Spinal cord (tissue), 10 donors: ENCODE measurements at places on chromosomes 11 and 22. TPM values are rescaled to one million over a fixed set of nuclear protein-coding genes. Genes with fewer than 3 reads are reported as not detected.

- no peak for DNase-seq
Measured at GRCh38 chr11:100870138-100870537, 183.1 kb downstream of the ARHGAP42 start.

DDIAS gene
- 2.7 TPM for polyA plus RNA-seq

APOL3 gene
- polyA plus RNA-seq = 5.7 TPM

DNA sequence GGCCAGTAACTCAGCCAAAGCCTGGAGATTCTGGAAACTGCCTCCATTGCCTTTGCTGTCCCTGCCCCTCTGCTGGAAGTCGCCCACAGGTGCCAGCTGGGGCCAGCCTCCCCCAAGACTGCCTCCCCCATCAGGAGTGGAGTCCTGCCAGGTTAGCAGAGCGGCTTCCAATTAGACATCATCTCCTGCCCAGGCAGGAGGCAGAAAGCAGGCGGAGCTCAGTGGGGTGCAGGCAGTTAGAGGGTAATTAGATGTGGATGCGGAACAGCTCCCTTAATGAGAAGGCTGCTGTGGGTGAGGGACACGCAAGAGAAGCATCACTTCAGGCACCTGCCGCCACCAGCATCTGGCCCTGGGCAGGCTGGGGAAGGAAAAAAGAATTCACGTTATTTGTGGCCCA lies 90.9 kb upstream of the TP53I11 start:
- DNase-seq = peak; percentile 75

DNA sequence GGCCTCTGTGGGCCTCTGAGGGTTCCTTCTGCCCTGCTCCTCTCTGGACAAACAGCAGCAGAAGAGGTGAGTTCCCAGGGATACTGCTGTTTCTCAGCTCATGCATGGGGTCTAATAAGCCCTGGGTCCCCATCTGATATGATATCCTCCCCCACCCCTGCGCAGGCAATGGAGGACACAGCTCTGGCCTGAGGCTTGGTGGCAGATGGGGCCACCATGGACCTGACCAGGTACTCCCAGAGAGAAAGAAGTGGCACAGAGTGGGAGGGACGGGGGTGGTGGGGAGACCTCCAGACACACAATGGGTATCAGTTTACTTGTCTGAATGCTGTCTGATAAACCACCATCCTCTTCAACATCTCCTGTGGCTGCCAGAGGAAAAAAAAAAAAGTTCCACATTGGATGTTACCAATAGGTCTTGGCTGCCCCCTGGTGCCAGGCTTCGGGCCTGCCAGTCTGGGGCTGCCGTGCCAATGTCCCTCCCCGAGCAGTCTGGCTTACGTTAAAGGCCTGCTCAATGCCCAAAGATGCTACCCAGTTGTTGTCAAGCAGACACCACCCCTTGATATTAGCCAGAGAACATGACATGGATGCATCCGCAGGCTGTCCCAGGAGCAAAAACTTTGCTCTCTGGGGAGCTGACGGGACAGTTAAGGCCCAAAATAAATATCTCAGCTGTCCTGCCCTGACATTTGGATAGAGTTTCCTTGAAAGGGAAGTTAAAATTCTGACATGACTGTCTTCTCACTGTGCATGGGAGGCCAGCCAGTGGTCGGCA lies 27.9 kb upstream of the ABCC8 start:
- no peak for DNase-seq

DNA sequence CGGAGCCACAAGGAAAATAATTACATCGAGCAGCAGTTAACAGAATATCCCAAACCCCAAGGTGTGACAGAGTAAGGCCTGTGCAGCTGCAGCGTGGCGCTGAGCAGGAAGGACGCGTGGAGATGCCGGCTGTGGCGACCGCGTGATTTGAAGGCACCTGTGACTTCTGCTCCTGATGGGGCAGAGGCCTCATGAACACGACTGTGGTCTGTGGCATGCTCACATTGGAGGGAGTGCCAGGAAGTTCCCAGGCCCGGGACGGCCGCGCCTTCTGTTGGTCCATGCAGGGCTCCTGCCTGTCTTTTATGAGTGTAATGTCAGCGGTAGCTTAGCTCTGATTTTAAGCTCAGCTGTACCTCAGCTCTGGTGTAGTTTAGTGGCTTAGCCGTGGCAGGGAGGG lies 50.4 kb downstream of the TPCN2 start:
- DNase-seq = no peak

DNA sequence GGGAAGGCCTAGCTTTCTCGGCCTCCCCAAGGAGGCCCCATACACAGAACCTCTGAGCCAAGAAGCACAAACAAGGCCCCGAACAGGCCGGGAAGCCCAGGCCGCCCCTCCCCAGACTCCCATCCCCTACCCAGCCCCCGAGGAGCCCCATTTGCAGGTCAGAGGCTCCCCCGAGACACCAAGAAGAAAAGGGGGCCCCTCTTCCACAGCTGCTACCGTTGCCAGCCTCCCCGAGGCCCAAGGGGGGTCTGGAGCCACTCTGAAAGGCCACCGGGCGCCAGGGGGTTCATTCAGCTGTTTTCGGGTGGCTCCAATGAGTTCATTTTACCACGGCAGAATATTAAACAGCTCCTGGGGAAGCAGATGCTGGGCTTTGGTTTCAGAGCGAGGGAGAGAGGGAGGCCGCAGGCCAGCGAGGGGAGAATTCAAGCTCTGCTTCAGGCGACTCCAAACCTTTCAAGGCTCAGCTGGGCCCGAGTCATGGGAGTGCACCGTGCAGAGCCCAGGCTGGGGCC lies 28.5 kb downstream of the MN1 start:
- DNase-seq = peak; percentile 88

DNA sequence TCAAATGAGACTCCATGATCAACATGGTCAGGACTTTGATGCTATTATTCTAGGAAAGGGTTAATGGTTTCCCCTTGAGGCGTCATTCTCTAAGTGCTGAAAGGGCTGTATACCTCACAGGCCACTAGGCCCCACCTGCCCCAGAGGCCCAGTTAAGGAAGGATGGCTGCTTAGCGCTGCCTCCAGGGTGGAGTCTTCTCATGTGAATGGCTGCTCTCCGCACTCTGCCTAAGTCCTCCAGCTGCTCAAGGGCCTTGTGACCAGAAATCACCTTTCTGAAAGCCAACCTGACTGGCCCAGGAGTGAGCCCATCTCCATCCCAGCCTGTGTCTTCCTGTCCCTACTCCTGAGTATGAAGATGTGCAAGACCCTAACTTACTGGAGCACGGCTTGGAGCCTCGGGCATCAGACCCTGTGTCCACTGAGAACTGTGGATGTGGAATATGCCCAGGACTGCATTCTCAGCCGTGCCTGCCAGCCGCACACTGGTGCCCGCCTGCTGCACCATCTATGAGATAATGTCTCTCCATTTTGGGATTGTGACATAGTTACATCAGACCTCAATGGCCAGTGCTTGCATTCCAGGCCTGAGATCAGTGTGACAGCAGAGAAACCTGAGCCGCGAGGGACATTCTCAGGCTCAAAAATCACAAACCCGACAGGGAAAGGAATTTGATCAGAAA lies 51.0 kb downstream of the SNX19 start:
- no peak for DNase-seq

MISFA gene
- 7.8 TPM for polyA plus RNA-seq

SPATA19 gene
- polyA plus RNA-seq = not detected

DNA sequence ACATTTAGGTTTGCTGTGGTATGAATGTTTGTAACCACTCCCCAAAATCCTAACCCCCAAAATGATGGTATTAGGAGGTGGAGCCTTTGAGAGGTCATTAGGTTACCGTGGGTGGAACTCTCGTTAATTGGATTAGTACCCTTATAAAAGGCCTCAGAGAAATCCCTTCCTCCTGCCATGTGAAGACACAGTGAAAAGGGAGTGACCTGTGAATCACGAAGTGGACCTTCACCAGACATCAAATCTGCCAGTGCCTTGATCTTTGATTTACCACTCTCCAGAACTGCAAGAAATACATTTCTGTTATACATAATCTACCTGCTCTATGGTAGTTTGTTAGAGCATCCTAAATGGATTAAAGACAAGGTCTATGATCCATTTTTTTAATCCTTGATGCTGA lies 12.6 kb upstream of the PICALM start:
- DNase-seq = no peak

SLC22A12 gene
- not detected for polyA plus RNA-seq

TRIM49D2 gene
- polyA plus RNA-seq = not detected

DNA sequence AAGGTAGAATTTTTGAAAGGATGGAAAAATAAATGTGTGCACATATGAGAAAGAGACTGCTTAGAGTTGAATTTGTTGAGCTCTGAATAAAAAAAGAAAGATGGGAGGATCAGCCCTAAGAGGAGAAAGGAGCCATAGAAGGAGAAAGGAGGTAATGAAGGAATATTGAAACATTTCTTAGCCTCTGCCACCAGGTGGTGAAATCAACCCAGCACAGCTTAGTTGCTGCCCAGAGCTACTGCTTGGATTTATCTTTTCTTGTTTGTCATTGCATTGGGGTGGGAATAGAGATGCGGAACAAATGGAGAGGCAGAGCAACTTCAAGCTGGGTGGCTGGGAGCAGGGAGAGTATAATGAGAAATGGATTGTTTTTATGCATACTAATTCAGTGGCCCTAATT lies 80.4 kb downstream of the SERGEF start:
- no peak for DNase-seq

- no peak for DNase-seq
Measured at GRCh38 chr11:118636569-118637290, 29.3 kb downstream of the PHLDB1 start.

- no peak for DNase-seq
Measured at GRCh38 chr22:38843201-38843656, 599 bp downstream of the NPTXR start.

DNAJB7 gene
- polyA plus RNA-seq = 0.97 TPM

DNA sequence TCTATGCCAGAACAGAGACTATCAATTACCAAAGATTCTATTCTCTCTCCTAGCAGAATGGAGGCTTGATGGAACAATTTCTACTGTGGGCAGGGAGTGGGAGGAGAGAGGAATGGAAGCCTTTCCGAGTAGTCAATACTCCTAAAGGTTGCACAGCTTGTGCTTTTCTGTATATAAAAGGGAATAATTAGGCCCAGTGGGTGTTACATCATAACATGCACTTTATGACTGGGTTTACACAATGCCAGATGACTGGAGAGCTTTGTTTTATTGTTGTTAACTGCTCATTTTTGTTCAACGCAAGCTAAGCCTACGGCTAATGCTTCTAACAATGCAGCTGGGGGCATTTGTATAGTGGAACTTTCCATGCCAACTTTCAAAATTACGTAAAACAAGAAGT lies 2237.9 kb upstream of the RAG2 start:
- DNase-seq = no peak

DNA sequence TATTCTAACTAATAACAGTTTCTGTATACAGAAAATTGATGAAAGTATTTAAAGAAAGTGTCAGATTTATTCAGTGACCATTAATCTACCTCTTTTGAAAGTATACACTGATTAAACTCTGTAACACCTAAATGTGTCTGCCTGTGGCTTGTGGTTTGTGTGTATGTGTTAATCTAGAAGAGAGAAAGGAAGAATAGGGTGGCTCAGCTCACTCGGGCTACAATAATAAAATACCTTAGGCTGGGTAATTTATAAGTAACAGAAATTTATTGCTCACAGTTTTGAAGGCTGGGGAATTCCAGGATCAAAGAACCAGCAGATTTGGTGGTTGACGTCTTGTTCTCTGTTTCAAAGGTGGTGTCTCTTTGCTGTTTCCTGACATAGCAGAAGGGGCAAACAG lies 13.6 kb upstream of the OR5AS1 start:
- DNase-seq = no peak

DNA sequence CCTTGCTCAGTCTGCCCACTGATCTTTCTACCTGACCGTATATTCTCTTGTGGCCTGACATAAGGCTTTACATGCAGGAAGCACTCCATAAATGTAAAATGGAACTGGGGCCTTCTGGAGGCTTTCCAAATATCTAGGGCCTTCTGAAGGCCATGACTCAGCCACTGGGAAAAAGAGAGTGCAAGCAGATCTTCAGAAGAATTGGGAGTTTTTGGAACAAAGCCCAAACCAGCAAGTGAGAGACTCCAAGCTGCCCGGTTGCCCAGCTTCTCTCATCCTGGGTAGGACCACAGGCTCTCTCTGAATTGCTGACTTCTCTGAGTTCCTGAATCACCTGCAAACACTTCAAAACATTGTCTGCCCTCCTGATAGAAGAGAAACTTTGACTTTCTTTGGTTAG lies 107.9 kb upstream of the BMAL1 start:
- DNase-seq = no peak

LRP4 gene
- polyA plus RNA-seq = 62.4 TPM

MTFP1 gene
- 6.5 TPM for polyA plus RNA-seq

OR51E1 gene
- polyA plus RNA-seq = 0.29 TPM

GRCh38 chr11:119318240-119319135 lies 1.6 kb upstream of the MCAM start:
- DNase-seq = peak; percentile 67

PLA2G3 gene
- 1.7 TPM for polyA plus RNA-seq

- DNase-seq = no peak
Measured at GRCh38 chr22:32617271-32617670, 142.7 kb downstream of the FBXO7 start.

- no peak for DNase-seq
Measured at GRCh38 chr11:6320411-6321155, at the start of gene CAVIN3. TSS of gene CAVIN3 (minus strand) at chr11:6320501. CDS start at chr11:6320476, 25 bp downstream.

KIAA1671 gene
- polyA plus RNA-seq = 21.7 TPM

DNA sequence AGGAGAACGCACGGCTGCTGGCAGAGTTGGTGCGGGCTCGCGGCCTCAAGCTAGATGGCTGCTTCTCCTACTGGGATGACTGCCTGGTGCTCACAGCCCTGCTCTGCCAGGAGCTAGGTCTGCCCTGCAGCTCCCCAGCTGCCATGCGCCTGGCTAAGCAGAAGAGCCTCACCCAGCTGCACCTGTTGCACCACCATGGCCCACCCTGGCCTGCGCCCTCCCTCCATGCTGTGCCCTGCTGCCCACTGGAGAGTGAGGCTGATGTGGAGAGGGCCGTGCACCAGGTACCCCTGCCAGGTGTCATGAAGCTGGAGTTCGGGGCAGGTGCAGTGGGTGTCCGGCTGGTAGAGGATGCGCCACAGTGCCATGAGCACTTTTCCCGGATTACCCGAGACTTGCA lies 4.8 kb upstream of the RPS6KB2 start:
- DNase-seq = no peak

DNA sequence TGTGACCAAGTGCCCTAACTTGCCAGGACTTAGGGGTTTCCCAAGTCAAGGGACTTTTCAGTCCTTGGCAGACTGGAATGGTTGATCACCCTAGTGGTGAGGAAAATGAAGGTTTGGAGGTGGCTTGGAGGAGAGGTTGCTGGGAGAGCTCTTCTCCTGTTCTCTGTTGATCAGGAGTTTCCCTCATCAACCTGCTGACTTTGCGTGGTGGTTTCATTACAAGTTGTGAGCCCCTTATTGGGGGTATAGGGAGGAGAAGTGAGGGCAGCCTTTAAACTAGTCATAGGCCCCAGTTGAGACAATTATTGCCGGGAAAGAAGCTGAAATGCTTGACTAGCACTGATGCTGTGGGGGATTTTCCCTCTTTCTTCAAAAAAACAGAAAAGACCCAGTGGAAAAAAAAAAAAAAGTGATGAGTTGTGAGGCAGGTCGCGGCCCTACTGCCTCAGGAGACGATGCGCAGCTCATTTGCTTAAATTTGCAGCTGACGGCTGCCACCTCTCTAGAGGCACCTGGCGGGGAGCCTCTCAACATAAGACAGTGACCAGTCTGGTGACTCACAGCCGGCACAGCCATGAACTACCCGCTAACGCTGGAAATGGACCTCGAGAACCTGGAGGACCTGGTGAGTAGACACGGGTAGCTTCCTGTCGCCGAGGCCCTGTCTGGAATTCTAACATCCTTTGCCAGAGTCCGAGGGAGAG lies at the start of gene CXCR5:
Gene CXCR5 (plus strand): TSS at position 525 of the 704 bp plus-strand sequence. CDS start 50 bp downstream, at position 575.
- DNase-seq = no peak
